ENCODE measurements at places on chromosomes 1 and 21.

- DNase-seq, result no peak
These were observed 98.1 kb upstream of the IGSF21 start for GRCh38 chr1:18009478-18009961.

DNA sequence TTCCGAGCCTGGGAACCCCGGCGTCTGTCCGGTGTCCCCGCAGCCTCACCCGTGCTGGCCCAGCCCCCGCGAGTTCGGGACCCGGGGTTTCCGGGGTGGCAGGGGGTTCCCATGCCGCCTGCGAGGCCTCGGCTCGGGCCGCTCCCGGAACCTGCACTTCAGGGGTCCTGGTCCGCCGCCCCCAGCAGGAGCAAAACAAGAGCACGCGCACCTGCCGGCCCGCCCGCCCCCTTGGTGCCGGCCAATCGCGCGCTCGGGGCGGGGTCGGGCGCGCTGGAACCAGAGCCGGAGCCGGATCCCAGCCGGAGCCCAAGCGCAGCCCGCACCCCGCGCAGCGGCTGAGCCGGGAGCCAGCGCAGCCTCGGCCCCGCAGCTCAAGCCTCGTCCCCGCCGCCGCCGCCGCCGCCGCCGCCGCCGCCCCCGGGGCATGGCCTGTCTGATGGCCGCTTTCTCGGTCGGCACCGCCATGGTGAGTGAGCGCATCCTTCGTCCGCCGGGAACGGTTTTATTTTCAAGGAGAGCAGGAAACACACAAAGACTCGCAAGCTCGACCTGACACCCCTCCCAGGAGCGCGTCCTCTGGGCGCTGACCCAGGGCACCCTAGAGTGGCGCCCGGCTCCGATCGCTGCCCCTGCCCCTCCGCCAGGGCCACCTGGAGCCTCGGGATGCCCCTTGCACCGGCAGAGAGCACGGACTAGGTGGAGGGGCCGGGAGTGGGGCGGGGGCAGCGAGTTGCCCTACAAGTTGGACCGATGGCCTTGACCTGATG is at the start of gene ABCG1:
ABCG1 (plus strand) TSS at position 305 of the 770 bp plus-strand sequence; CDS start at position 428, 123 bp downstream.
- peak; percentile 86 for DNase-seq

- DNase-seq, result peak; percentile 8
These were observed 123.2 kb downstream of the IGSF21 start for GRCh38 chr1:18230840-18231239.

GRCh38 chr1:61337441-61337951 is 255.1 kb downstream of the NFIA start:
- DNase-seq, result peak; percentile 22

GRCh38 chr1:232137066-232137465 is 492.9 kb downstream of the SIPA1L2 start:
- DNase-seq, result peak; percentile 30

- DNase-seq, result no peak
These were observed 38.8 kb downstream of the CDCP2 start for GRCh38 chr1:54114001-54114400.

DNA sequence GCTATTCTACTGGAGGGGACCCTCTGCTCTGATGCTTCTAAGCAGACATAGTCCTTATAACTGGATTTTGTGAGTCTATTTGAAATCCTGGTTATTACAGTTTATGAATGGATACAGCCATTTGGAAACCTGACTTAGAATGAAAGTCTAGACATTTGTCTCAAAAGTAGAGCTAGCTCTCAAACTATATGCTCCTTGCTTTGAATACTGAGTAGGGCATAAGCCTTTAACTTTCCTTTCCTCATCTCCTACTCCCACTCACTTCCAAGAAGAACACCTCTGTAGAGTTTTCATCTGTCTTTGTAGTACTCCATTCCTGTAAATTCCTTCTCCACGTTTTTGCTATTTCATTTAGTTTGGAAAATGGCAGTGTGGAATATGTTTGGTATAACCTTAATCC is 9.0 kb upstream of the ARID1A start:
- DNase-seq, result peak; percentile 18

DNA sequence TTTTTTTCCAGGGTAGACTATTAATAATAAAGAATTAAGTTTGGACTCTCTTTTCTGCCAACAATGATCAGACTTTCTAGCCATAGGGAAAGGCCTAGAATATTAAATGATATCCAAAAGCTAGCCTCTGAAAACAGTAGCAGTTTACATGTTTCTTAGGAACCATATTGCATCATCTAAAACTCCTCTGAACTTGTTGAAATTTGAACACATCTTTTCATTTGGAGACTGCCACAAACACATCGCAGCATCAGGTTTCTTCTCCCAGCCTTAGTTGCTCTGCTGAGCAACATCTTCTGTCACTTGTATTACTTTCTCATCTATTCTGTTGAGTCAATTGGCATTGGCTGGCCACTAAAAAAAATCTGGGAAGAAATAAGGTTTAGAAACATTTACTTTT is 63.2 kb upstream of the GNG4 start:
- peak; percentile 49 for DNase-seq

- peak; percentile 72 for DNase-seq
These were observed 22.1 kb upstream of the JUN start for GRCh38 chr1:58805716-58806571.

DNA sequence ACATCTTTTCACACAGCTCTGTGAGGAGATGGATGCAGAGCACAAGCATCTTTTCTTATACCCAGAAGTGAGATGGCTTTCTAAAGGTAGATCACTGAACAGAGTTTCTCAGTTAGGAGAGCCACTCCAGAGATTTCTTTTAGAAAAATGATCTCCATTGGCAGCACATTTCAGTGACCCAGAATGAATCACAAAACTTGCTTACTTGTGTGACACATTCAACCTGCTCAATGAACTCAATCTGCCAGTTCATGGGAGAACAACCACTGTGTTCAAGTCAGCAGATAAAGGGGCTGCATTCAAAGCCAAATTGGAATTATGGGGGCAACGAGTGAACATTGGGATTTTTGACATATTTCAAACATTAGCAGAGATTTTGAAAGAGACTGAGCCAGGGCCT is 78.3 kb downstream of the UCHL5 start:
- DNase-seq, result no peak

GRCh38 chr1:49199564-49199963 is 422.9 kb upstream of the BEND5 start:
- DNase-seq, result no peak

DNA sequence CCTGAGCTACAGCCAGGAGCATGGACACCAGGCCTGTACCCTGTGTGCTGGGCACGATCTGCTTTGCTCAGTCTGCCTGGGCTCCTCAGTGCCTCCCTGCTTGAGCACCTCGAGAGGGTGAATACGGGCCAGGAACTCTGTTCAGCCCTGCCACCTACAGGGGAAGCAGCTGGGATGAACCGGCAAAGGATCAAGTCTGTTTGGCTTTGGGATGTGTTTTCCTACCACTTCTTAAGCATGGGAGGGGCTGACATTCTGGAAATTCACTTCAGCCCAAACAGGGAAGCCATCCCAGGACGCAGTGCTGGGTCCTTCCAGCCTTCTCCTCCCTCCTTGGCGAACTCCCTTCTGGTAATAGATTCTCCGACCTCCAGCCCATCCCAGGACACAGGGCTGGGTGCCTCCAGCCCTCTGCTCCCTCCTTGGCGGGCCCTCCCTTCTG is 55.8 kb upstream of the SELENON start:
- DNase-seq, result peak; percentile 77

DNA sequence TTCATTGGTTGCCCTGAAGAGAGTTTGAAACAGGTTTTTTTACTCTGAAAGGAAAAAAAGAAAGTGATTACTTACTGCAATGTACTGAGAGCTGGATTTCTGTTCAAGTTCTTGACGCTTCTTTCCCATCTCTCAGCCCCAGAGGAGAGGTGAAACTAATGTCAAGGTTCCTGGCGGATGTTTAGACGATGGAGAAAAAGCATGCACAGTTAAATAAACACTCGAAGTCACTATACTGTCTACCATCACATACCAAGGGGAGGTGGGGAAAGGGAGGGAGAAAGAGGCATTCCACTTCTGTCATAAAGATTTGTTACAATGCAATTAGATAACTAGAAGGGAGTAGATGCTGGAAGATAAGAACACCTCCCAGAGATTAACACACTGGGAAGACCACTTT is 177.0 kb upstream of the TNR start:
- DNase-seq, result no peak

GRCh38 chr1:248820041-248820585 is 5.6 kb downstream of the SH3BP5L start:
- no peak for DNase-seq

DNA sequence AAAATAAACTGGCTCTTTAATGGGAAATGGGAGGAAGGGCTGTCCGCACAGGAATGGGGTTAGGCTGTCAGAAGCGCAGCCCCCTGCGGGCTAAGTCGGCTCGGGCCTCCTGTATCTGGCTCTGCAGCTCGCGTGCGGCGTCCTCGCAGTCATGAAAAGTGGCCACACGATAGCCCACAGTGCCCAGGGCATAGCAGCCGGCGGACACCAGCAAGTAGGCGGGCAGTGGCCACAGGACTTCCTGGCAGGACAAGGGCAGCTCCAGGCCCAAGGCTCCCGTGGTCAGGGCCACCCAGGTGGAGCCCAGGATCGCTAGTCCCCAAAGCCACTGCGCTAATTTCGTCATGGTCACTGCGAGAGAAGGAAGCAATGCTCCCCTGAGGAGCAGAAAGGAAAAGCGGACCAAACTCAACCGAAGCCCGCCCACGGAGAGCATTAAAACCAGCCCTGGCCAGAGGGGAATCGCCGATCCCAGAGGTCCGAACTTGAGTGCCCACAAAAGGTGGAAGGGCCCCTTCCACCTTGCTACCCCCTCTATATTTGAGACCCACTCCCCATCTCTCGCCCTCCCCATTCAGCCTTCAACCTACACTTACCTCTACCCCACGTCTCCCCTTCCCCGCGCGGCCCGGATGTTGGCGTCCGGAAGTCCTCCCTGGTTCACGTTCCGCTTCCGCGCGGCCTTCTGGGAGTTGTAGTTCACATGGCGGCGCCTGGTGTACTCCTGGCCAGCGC is at the start of gene DPM3:
DPM3 (minus strand) TSS at position 637 of the 735 bp plus-strand sequence; CDS start at position 346, 291 bp downstream.
- DNase-seq, result peak; percentile 94

DNA sequence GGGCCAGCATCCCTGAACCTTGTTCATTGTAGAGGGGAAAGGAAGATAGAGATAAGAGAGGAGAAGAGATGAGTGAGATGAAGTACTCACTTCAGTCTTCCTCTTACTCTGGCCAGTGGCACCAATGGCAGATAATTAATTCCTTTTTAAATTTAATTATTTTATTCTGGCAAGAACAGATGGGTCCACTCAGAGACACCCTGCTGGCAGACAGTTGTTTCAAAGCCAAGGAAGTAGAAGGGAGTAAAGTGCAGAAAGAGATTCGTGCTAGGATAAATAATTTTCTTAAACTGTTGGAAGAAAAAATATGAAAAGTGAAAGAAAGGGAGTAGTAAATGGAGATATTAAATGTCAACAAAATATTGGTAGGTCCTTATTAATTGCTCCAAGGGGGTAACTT is 7.7 kb upstream of the GJA5 start:
- DNase-seq, result no peak

DNA sequence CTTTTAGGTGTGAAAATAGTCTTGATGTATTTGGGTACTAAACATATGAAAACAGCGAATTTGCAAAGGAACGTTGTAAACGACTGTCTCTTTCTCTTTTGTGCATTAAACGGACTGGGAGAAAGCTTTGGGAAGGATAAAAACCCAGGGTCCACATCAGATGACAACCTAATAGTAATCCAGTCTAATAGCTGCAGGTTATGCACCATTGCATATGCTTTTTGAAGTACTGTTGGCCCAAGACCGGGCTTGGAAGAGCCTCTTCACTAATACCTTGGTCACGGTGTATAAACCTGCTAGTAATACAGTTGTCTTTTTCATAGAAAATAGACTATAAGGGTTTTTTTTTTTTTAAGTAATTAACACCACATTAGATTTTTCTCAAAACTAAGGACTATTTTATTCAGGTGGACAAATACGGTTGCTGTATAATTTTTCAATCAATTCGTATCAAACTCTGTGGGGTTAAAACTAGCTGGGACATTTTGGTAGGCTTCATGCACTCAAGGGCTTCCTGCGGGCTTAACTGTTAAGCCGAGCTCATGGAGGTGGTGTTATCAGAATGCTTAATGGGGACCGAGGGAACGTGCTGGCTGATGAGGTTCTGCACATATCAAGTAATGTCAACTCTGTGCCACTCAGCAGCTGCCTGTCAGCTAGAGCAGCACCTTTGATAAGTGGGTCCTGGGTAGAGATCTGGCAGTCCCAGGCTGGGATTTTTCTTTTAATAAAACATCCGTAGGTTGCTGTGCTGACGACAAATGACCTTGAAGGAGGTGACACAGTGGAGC is 2.1 kb downstream of the RYR2 start:
- DNase-seq, result no peak

GRCh38 chr1:3134381-3135072 is 65.5 kb downstream of the PRDM16 start:
- DNase-seq, result no peak

GRCh38 chr21:28883931-28884330 is 108.7 kb downstream of the LTN1 start:
- DNase-seq, result no peak

DNA sequence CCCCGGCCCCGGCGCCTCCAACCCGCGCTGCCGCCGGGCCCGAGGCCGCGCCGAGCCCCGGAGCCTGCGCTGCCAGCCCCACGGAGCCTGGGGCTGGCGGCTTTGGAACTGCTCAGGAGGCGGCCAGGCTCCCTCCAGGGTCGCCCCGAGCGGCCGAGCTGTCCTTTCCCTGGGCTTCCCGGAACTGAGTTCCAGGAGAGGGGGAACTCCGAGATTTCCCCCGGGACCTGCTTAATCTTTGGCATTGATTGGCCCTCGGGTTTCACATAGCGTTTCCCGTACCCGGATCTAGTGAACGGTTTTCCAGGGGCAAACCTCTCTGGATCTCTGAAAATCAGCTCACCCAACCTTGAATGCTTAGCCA is 504 bp downstream of the H6PD start:
- peak; percentile 70 for DNase-seq

Measured in NCI-H69 (cell line).